ENCODE measurements at places on chromosomes 2 and 18.

DNA sequence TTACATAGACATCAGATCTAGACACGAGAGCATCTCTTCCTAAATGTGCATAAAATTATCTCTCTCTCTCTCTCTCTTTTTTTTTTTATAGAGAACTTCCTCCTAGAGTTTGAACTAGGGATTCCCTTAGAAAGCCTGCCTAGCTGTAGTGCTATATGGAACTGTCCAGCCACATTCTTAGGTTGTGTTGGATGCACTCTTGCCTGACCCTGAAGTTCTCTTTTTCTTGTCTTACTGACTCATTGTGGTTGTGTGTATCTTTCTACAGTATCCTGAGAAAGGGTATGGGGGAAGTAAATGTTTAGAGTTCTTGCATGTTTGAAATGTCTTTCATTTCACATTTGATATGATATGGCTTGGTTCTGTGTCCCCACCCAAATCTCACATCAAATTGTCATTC is 368.2 kb downstream of the CDH2 start:
- no peak for DNase-seq

DNA sequence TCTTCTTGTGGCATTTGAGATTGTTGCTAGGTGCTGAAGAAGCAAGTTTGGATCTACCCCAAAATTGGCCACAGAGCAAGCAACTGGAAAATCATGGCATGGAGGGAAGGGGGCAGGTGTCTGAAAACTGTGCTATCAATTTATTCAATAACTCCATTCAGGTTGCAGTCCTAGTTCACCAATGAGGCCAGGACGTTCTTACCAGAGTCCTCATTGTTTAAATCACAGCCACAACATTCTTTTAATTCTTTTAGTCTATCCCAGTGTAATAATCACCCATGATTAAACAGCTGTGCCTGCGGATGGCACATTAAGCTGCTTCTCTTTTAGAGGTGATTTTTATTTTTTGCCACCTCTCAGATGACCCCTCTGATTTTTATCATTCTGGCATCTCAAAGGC is 103.5 kb downstream of the ANKRD44 start:
- DNase-seq = no peak

GRCh38 chr2:217755027-217755745 is 247.6 kb downstream of the TNS1 start:
- DNase-seq = no peak

DNA sequence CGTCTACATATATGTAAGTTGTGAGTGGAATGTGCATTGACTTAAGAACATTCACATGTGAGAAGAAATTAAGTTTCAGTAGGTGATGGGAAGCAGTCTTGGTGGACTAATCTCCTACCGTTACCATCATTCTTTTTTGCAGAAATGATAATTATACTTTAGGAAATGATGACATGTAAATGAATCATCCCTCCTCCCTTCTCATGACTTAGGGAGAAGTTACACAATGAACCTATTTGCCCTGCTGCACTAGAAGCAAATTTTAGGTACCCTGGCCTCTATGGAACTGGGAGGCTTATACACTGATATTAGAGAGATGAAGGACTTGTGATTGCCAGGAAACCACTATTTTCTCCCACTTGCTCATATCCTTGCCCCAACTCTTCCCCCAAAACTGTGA is 214.2 kb downstream of the CALCRL start:
- DNase-seq = no peak

- DNase-seq = no peak
Observed at GRCh38 chr2:195863564-195863963, 205.1 kb downstream of the DNAH7 start.

DNA sequence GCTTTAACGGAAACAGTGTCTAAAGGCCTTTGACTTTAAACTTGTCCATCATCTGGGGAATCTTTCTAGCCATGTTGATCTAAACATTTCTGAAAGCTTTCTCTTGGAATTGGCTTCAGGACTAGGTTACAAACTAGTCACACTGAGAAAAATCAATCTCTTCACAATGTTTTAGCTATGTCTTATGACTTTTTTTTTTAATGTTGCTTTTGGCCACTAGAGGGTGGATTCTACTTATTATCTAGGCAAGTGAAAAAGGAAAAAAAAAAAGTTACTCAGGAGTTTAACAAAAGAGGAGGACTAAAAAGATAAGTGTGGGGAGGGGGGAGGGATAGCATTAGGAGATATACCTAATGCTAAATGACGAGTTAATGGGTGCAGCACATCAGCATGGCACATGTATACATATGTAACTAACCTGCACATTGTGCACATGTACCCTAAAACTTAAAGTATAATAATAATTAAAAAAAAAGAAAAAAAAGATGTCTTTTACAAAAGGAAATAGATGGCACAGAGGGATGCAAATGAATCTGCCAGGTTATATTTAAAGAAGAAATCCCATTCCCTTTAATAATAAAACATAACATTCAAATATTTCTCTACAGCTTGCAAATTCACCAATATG is 160.4 kb upstream of the PID1 start:
- DNase-seq = no peak

DNA sequence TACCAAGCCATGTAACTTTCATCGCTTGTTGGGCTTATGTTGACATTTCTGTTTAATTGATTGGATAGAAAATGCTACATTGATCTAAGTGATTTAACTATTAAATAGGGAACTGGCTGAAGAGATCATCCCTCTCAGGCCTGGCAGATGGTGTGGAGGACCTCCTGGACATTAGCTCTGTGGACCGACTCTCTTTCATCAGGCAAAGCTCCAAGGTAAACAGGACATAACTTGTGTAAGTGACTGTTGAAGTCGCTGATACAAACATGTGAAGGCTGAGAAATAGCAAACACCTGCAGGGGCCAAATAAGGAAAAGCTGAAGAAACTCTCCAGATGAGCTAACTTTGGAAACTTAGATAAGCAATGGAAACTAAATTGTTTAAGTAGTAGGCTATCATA is 68.8 kb downstream of the UNC80 start:
- no peak for DNase-seq

- no peak for DNase-seq
Observed at GRCh38 chr18:36780748-36781147, 48.1 kb downstream of the TPGS2 start.

DNA sequence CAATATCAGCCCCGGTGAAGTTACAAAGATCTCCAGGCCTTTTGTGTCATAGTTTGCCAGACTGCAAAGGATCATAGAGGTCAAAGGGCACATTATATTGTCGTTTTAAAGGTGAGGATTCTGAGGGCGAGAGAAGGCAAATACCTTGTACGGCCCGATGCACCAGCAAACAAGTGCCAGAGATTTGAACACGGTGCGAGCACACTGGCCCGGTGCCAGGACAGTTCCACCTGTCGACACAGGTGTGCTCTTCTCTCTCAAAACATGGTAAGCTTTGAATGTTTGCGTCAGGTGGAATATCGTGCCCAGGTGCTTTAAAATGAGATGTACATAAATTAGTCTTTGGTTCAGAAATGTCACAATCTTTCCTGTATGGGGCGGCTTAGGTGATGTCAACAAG is 776.1 kb upstream of the ID2 start:
- DNase-seq = no peak

DNA sequence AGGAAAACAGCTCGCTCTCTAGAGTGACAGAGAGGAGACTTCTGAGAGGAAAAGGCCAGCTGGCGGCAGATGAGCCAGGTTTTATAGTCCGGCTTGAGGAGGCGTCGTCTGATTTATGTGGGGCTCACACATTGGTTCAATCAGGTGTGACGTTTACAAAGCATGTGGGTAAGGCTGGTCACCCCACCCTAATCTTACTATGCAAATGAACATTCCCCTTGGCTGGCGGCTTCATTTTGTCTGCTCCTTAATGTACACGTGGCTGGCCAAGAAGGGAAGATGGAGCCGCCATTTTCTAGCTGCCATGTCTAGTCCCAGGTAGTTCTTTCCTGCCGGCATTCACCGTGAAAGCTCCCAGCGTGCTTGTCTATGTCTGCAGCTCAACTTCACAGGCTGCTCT is 299.1 kb upstream of the SPRED2 start:
- no peak for DNase-seq

GRCh38 chr2:42927334-42928160 is 135.2 kb upstream of the HAAO start:
- DNase-seq = no peak

GRCh38 chr2:64731263-64731643 is 77.5 kb upstream of the SERTAD2 start:
- no peak for DNase-seq

DNA sequence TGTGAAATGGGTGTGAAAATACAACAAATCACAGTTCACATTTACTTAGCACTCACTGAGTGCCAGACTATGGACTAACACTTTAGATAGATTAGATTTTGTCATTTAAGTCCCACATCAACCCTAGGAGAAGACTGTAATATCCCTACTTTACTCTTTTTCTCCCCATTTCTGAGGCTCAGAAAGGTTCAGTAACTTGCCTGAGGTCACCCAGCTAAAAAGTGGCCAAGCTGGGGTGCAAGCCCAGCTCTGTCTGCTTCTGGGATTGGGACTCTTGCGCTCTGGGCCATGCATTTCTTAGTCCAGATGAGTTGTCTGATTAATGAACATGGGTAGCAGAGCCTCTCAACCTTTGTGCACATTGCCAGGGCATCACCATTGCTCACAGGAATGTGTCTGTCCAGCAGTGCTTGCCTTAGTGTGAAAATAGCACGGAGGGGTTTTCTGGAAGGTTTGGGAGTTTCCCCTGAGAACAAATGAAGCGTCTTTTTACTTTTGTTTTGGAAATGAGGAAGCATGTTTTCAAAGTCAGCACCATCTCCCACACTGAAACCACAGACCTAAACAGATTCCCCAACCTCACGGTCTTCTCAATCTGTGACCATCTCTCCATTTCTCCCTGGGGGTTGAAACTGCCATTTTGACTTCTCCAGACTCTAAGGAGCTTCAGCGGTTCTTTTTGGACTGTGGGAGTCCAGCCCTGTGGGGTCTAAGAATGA is 31.9 kb downstream of the NRP2 start:
- no peak for DNase-seq

DNA sequence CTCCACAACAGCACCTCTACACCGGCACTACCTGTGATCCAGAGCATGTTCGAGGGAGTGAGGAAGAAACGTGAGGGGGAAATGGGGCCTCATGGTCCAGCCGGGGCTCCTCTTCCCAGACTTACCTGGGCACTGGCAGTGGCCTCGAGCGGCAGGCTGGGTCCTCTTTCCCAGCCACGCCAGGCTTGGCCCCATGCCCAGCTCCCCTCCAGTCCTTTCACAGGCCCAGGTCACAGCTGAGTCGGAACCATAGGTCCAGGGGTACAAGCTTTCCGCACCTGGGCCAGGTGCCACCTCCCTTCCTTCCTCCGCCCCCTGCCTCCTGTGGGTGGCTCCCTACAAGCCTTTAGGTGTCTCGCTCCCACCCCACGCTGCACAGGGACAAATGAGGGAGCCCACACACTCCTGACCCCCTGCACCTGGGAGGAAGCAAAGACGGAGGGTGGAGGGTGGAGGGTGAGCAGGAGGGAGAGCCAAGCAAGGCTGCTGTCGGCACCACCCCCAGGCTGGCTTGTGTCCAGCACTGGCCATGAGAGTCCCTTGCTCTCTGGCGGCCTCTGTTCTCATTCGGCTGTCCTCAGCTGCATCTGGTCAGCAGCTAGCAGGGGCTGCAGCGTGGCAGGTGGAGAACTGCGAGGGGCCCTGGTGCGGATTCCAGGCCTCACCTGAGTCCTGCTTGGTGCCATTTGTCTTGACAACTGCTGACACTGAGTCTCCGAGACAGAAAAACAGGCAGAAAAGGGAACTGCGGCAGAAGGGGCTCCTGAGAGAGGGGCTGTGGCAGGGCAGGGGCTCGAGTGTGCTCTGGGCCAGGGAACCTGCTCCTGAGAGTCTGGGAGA is 26.8 kb downstream of the ADRA2B start:
- DNase-seq = no peak

DNA sequence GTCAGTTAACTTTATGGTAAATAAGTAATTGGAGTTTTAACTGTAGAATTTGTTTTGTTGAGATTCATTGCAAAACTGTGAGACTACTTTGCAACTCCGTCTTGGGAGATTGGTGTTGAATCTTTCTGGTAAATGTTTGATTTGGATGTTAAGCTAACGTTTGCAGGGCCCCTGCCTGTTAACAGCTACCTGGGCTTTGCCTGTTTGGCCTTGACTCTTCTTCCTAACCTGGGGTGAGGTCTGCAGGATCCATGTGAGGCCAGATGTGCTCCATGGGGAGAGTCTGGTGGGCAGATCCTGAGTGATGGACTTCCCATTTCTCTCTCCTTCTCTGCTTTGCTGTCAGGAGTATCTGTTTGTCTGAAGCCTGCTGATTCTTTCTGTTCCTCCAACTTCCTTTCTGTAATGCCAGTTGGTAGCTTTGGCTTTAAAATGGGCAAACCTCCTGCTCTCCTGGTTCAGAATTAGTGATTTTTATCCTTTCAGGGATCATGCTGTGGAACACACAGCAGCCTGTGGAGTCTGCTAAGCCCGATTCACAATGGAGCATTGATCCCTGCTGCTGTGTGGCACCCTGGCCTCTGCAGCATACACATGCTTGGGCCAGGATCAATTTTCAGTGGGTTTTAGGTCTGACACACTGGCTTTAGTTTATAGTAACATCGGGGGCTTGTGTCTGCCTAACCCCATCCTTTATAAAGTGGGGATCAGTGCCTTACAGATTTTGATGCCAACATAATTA is 36.3 kb downstream of the PTPRM start:
- DNase-seq = no peak

DNA sequence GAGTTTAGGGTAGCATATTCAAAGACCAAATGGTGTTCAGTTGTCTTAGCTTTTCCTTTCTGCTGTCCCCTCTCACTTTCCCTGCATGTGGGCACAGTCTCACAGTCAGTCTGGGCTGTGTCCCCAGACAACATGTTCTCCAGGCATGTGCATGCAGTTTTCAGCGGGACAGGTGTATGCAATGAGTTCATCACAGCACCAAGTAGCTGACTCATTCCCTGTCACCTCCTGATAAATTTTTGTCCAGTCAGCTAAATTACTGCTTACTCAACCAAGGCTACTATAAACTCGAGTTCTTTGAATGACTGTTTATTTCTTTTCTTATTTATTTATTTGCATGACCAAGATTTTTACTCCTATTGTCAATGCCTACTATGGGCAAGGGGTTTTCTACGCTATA is 148.8 kb upstream of the CDH19 start:
- no peak for DNase-seq

- no peak for DNase-seq
Observed at GRCh38 chr18:66156946-66157687, 406.3 kb downstream of the CDH7 start.

GRCh38 chr18:22932885-22933205 is 283 bp upstream of the RBBP8 start:
- no peak for DNase-seq

Measured in activated T-helper 1 cell treated with anti-CD3 and anti-CD28 coated beads, Interleukin-12 subunit alpha, Interleukin-12 subunit beta, Interleukin-2, Interleukin-4 antibody, amounts not matched to agents 30 ng/mL and 10 ng/mL and 1 ng/mL, durations not matched to agents 14 hours and 24 hours and 36 hours (primary cell).